ENCODE measurements at places on chromosomes 13 and 19.

GRCh38 chr19:46616631-46617322 lies 8.1 kb downstream of the PTGIR start:
- no peak for DNase-seq

- DNase-seq: no peak
Measured at GRCh38 chr13:48000559-48001113, 437 bp downstream of the SUCLA2 start.

DNA sequence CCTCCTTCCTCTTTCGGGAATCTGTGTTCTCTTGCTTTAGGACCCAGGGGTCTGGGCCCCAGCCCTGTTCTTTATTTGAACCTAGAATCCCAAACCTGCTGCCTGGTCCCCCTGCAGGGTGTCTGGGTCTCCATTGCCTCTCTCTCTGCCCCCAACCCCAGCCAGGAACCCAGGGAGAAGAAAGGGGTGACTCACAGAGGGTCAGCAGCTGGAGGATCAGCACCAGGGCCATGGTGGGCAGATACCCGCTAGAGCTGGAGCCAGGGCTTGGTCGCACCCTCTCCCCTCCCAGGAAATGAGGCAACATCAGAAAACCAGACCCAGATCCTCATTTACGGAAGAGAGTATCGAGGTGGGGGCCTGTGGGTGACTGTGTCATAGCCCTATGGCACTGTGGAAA lies at the start of gene OSCAR:
OSCAR (minus strand) TSS at position 243 of the 400 bp plus-strand sequence; CDS start at position 232, 11 bp downstream.
- DNase-seq: no peak

- no peak for DNase-seq
Measured at GRCh38 chr19:15260939-15261338, 28.7 kb upstream of the EPHX3 start.

DNA sequence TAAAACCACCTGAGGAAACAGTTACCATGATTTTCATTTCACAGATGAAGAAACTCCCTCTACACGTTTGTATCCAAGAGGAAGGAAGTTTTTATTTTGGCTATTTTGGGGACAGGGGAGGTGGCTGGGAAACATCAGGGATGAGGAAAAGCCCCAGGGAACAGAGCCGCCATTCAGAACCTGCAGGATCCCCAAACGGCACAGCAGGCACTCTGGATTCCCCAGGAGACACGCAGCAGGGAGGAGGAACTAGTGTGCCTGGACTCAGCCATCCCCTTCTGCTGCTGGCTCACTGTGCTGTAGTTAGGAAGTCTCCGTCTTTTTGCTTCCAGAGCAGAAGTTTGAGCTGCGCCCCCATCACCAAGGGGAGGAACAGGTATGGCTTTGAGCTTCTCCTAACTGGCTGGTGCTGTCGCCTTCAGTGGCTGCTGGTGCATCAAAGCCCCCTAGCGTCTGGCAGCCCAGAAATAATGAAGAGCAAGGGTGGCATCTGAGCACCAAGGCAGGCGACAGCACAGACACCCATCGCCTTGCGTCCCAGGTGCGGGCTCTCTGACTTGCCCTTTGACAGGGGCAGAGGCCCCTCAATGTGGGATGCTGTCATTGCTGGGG lies 4.2 kb downstream of the NAPA start:
- DNase-seq: no peak

DNA sequence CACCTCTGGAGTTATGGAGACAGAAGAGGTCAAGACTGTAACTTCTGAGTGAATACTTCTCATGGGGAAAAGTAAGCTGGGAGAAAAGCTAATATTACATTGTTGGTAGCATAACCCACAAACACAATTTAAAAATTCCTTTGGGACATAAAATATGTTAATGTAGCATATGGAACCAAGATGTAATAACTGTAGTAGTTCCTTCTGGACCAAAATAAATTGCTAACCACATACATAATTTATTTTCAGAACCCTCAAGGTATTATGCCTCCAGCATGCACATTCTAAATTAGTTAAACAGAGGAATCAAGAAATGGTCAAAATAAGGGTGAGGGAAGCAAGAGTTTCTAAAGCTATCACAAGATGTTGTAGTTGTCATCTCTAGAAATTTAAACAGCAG lies 4.8 kb upstream of the RNF17 start:
- DNase-seq: no peak

DNA sequence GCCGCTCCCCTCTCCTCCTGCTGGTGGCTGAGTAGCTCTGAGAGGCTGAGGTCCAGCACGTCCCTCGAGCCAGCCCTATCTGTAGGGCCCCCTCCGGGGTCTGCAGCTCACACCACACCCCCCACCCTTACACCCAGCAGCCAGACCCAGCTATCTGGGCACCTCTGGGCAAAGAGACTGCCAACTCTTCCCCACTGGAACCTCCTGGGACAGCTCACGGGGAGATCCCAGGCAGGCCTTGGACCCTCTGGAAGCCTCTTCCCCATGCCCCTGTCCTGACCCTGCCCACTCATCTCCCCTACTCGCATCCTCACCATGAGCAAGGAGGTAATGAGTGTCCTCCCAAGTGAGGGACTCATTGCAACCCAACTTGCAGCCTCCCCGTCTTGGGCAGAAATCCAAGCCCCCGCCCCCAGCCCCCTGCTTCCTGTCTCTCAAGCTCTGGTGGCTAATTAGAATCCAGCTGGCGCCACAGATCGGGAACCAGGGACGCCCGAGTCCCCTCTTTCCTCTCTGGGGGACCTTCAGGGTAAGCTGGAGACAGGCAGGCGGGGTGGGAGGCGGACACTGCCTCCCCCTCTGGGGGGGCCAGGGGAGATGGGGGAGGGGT lies 22.1 kb downstream of the ADGRL1 start:
- no peak for DNase-seq

- DNase-seq: no peak
Measured at GRCh38 chr19:3361384-3362216, 4.8 kb upstream of the NFIC start.

- DNase-seq: no peak
Measured at GRCh38 chr13:114249077-114249476, 14.4 kb downstream of the CDC16 start.

GRCh38 chr19:21593934-21594820 lies 88.8 kb downstream of the ZNF429 start:
- no peak for DNase-seq

DNA sequence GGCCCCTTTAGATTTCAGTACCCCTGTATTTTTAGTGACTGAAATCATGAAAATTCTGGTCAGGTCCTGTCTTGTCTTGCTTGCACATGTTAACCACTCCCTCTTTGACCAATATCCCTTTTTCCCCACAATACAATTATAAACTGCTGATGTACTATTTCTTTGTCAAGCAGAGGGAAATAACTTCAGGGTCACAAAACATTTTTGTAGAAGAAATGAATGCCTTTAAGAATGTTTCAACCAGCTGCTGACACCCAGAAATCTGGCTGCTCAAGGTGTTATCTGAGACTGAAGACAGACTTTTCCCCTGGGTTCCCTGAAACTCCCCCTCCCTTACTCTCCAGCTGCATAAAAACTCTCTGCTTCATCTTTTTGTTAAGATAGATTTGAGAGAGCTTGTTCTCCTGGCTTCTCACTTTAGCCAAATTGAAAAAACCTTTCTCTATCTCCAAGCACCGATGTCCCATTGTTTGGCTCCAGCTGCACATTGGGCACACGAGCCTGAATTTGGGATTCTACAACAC lies 18.4 kb upstream of the ACOD1 start:
- DNase-seq: no peak

DNA sequence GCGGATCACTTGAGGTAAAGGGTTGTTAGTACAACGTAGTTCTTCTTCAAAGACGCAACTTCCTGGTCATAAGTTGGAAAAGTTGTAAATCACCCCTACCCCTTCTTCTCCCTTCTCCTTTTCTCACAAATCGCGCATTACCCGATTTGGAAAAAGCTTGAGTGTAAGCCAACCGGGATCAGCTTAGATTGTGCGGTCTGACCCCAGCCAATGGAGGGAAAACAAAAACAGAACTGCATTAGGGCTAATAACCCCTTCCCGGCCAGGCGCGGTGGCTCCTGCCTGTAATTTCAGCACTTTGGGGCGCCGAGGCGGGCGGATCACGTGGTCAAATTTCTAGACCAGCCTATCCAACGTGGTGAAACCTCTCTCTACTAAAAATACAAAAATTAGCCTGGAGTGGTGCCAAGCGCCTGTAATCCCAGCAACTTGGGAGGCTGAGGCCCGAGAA lies 806 bp downstream of the ZNF90 start:
- no peak for DNase-seq

DNA sequence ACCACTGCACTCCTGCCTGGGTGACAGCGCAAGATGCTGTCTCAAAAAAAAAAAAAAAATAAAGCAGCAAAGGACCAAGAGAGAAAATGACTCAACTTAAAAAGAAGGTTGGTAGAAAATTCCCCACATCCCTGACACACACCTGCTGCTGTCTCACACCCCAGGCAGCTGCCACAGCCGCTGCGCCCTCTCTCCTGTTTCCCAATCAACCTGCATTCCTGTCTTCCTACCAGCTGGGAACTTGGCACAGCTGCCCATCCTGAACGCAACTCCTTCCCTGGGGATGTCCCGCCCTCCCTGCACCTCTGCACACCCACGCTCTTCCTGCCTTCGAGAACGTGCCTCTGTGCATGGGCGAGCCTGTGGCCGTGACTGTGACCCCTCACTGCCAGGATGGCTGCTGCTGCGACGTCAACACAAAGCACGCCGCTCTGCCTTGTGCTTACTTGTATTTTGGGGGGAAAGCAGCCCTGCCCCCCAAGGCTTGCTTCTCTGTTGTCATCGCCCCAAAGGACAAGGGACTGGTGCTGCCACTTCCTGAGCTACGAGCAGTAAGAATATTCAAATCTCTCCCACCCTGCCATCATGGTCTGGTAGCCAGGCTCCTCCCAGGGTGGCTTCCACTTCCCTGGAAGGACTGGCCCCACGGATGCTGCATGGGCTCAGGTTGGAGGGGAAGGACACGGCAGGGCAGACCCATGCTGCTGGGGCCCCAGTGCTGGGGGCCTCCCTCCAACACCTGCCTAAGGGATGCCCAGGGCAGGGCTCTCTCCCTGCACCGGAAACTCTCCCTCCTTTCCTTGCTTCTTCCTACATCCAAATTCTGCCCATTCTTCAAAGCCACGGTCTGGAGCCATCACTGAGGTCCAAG lies 20.7 kb downstream of the SH3GL1 start:
- DNase-seq: no peak

DNA sequence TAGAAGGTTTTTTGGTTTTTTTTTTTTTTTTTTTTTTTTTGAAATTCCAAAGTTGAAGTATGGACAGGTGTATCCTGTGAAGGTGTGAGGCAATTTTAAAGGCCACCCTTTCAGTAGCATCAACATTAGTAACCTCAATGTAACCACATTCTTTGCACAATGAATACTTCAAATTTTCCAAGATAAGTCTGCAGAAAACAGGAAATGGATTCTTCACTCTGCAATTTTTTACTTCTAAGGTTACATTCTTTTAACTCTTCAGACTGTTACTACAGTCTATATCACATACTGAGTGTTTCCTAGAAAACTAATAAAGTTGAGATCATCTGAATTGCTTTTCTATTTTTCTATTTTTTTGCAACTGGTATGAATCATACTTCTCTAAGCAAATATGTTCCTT lies 569.0 kb upstream of the GPC6 start:
- no peak for DNase-seq

DNA sequence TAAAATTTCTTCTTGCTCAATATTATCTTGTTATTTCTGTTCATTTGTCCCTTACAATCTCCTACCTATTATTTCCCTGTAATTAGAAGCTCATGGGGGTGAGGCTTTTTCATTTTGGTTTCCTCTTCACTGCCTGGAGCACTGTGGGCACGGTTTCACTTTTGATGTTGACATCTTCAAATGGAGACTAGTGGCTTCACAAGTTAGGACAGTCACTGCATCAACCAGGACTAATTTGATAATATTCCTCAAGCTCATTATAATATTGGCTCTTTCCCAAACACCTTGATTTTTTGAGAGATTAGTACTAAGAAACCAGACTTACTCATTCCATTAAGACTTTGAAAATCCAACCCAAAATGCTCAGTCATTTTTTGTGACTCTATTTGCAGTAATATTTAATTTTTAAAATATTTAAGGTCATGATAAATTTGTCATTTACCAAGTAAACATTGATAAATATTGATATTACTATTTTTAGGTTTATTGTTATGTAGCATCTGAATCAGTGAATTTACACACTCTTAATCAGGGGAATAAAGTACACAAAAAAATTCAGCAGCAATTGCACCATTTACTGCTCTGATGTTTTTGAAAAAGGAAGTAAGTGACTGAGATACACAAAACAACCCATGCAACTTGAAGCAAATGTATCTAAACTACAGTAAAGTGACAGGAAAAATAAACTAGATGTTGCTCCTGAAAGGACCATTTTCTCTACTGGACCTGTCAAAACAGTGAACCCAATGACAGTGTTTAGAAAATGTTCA lies 28.8 kb upstream of the RCBTB2 start:
- no peak for DNase-seq

- DNase-seq: no peak
Measured at GRCh38 chr19:43901395-43902390, 33.4 kb downstream of the ZNF45 start.

GRCh38 chr19:17339088-17339741 lies 1.9 kb downstream of the GTPBP3 start:
- no peak for DNase-seq

DNA sequence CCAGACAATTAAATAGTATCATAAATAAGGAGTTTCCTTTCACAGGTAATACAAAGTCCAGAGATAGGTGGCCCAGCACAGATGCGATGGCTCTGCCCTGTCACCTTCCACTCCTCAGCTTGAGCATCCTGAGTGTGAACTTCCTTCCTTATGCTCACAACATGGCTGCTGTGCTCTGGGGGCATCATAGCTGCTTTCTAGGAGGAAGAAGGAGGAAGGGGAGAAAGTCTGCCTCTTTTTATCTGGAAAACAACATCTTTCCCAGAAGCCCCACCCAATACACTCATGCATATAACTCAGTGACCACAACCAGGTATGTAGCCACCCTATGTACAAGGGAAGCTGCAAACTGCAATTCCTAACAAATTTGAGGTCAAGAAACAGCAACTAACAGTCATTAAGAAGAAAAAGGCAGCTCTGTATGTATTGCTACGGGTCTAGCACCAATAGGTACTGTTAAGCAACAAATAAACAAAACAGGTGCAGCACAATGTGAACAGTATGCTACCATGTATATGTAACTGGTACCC lies 201.2 kb upstream of the UBL3 start:
- DNase-seq: no peak

DNA sequence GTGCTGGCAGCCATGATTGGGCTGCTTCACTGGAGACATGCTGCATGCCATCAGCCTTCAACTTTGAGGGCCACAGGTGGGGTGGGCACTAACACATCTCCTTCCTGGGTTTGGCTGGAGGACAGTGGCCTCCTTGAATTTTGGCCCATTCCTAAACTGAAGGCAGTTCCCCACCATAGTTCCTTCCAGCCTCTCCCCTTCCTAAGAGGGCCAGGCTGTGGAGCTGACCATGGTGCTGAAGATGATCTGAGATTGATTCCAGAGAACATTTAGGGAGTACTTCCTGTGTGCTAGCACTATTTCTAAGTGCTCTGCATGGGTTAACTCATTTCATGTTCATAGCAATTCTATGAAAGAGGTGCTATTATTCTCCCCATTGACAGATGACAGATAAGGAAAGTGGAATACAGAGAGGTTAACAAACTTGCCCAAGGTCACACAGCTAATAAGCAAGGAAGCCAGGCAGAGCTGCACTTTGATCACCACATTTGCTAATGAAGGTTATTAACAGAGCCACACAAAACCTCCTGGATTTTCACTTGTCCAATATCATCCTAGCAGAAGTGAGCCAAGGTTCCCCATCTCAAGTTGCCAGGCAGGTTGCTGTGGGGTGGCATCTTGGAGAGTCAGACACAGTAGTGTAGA lies 175.3 kb downstream of the ZIC5 start:
- DNase-seq: no peak
